Progenitor cell of endocrine pancreas (in vitro differentiated cells): ENCODE measurements at places on chromosomes 4 and X.
A peak's percentile ranks its signal among the peaks of the same experiment; 100 is the strongest.

- no peak for DNase-seq
These were observed 221.3 kb downstream of the PPP3CA start for GRCh38 chr4:101126059-101126458.

- peak; percentile 37 for DNase-seq
These were observed 29.5 kb downstream of the DMP1 start for GRCh38 chr4:87679449-87680169.

DNA sequence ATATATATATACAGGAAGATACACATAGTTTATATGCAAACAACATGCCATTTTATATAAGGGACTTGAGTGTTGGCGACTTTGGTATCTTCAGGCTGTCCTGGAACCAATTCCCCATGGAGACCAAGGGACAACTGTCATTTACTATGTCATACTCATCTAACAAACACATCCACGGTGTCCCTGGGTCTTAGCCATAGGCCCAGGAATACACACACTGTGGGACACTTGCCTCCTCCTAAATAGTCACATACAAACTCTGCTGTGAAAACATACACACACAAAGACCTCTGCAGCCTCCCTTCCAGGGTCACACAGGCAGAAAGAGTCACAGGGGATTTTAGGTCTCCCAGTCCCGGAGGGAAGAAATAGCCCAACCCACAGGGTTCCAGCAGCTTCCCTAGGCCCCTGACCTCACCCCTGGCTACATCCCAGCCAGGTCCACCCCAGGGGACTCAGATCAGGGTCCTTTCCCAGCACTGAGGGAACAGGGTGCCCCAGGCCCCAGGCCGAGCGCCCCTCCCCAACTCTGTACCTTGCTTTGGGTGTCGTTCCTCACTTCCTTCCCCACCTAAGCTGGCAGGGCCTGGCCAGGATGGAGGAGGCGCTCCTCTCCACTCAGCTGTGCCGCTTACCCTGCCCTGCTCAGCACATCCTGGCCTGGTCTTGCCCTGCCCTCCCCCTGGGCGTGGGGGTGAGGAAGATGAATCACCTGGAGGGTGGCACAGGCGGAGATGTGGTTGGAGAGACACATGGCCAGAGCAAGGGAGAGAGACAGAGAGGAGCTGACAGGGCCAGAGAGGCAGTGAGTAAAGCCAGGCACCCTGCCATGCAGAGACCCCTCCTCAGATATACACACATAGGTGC lies 21.8 kb downstream of the FGD1 start:
- no peak for DNase-seq

- DNase-seq, result no peak
These were observed 218.7 kb upstream of the NDST4 start for GRCh38 chr4:115332078-115332477.

DNA sequence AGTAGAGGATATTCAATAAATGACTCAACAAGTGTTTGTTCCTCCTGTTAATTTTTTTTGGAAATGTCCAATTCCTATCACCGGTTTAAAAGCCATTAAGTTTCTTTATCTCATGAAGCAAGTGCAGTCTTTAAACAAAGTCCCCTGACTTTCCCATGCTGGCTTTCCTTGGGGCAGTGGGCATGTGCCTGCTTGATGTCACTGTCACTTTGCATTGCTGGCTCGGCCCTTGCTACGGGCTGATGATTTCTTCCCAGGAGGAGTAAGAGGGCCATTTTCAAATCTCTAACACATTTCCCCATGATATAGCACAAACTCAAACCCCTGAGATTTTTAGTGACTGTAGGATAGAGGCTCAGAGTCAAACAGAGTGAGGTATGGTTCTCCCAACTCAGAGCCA lies 275.8 kb upstream of the TENM3 start:
- DNase-seq, result no peak

- DNase-seq, result no peak
These were observed 426 bp downstream of the SLBP start for GRCh38 chr4:1711571-1712215.

DNA sequence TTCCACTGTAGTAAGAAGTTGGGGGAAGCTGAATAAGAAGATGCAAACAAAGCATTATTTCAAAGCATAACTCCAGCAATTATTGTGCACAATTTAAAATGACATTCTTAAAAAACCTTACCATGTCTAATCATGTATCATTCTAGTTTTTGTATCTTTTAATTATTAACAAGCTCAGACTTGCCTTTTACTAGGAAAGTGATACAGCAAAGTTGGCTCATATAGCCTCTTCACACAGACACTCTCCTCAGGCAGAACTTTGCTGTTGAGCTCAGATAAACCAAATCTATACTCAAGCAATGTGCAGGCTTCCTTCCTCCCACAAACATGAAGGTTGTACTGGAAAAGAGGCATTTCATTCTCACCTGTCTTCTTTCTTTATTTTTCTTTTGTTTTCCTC lies 358.7 kb upstream of the EMCN start:
- no peak for DNase-seq

DNA sequence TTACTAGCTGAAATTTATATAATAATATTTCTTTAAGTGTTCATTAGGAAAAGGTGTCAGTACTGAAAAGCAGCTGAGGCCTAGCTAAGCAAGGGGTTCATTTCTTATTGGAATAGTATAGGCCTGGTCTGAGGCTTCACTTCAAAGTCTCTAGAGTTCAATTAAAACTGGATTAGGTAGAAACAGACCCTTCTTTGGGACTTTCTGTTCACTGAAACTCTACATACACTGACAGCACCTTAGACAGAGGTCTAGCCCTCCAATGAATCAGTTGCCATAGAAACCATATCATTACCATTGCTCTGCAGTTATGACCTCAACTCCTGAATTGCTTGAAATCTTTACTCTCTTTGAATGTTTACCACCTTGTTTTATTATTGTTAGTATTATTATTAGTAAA lies 86.4 kb upstream of the MAB21L2 start:
- DNase-seq, result no peak

DNA sequence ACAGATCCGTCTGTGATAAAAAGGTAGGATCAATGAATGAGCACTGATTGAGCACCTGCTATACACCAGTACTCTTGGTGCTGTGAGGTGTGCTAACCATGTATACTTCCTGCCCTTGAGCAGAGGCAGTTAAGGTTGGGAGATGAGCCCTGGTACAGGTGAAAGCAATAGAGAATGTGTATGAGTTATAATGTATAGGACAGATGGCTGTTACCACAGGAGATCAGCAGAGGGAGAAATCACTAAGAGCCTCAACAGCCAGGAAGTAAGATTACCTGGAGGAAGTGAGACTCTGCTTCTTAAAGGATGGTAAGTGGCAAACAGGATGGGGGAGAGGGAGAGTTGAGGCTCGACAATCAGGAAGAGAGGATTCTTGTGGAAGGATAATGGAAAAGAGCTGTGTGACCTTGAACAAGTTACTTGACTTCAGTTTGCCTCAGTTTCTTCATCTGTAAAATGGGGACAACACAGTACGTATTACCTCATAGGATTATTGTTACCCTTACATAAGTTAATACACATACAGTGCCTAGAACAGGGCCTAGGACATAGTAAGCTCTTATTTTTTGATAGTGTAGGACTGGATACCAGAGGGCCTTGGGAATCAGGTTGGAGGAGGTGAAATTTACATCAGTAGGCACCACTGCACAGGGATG lies 9.1 kb downstream of the CXCR3 start:
- no peak for DNase-seq

DNA sequence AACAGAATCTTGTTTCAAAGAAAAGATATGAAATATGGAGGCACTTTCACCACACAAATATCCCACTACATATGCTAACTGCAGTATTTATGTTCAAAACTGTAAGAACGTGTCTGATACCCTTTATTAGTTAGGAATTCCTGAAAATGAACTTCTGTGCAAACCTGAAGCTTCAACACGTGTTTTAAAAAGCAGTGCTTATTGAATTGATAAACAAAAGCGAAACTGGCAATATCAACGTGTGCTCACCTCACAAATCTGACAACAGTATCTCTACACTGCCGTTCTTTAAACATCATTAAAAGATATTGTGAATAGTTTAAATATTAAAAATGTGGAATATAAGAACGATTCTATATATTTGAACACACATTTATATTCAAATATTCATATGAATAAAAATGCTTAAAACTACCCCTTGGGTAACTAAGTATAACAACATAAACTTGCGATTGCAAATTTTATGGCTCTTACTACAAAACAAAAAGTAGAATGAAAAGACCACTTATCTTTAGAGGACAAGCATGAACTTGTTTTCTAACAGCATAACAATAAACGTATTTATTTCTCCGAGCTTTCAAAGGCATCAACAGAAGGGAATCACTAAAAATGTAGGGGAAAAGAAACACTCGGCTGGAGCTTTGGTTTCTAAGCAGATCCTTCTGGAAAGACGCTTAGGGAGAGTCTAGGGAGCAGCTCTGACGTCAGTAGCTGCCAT lies at the start of gene LRP2BP:
TSS of gene LRP2BP (minus strand) at position 687 of the 718 bp plus-strand sequence. CDS start 17,738 bp downstream, outside the sequence.
- no peak for DNase-seq
